ENCODE measurements at places on chromosomes 2 and 18.

- no peak for DNase-seq
Measured at GRCh38 chr18:27298214-27298804, 113.2 kb upstream of the CHST9 start.

DNA sequence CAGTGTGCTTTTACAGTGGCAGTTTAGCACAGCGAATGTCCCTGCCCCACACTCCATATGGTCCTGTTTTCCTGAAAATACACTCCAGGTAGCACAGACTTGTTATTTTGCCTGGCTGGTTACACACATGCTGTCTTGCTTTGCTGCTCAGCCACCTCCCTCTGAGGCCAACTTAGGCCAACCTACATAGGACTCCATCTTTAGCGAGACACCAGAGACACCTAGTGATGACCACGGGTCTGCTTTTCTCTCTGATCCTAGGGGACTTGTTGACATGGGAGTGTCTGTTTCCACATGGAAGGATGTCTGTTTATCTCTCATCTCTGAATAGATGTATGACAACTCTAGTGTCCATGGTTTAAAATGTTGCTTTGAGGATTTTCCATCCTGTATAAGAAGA, 43.3 kb downstream of the PLEKHB2 start:
- DNase-seq = no peak

DNA sequence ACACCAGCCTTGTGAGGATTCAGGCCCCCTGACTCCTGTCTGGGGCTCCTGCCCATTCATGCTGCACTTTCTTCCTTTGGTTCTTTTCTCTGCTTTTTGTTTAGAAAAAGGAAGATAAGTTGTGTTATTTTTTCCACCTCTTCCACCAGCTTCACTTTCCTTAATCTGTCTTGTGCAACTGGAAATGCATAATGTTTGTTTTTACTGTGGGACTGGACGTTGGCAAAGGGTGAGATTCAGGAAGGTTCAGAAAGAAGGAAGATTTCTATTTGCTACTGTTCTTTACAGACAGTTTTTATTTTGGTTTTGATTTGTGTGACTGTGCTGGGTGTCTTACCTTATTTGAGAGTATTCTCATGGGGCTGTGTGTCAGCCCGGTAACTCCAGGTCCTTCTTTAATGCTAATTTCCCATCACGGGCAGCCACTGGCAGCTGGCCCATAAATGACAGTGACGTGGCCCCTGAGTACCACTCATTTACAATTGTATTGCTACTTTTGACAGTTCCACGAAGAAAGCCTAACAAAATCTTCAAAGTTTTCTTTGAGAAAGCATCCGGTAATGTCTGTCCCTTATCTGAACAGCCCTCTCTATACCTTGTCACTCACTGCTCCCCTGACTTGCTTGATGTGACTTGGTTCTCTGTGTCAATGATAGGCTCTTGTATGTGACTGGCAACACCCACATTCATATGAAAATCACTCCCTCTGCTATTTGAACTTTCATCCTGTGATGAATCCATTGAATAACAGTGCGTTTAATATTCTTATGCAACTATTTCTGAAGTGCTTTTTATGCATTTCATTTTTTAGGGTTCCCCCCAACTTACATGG, 32.7 kb downstream of the RHBDD1 start:
- DNase-seq = no peak

DNA sequence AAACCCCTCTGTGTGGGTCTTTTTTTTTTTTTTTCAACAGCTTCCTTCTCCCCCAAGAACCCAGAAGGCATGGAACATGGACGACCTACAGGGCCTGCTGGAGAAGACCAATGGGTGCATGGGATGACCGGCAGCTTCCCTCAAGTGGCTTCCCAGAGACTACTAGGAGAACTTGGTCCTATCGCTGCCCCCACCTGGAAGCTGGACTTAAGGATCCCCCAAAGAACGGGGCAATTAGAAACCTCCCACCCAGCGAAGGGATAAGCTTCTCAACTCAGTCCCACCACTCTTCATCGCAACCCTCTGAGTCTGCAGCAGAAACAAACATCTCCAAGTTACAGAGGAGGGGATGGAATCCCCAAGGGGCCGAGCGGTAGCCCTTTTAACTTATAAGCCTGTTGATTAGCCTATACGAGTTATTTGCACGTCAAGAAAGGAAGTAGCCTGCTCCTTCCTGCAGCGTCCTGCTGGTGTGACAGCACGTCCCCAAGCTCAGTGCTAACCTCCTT, 1.4 kb downstream of the ACTR1B start:
- DNase-seq = no peak

- DNase-seq = no peak
Measured at GRCh38 chr2:10520154-10520553, 72.0 kb upstream of the ODC1 start.

DNA sequence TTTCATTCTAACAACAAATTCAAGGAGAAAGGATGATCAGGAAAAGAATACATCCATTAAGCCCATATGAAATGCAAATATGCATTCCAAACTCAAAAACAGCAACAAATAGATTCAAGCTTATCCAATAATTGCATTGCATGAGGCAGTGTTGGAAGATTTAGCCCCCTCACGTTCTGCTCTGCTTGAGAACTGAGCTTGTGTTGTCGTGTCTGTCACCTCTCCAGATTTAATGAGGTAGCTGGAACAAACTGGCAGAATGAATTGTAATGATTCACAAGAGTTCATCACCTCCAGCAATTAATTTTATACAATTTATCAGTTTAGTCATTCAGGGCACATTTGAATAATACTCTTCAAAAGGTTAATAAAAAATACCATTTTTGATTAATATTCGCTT, 54.8 kb downstream of the AP1S3 start:
- no peak for DNase-seq
